ENCODE measurements at places on chromosomes 4 and X.

DNA sequence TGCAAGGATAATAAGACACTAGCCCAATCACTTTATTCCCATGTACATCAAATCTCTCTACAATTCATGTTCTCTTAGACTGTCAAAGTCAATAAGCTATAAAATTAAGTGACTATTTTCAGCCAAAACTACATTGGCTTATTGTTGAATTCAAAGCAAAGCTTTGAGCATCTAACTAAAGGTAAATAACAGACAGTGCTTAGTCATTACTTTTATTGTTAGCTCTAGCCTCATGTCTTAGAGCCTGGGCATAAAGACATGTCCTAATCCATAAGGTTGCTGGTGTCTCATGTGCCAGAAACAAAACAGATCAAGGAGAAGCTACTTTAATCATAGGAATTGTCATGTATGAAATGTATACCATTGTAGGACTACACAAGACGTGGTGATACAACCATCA, 103.1 kb upstream of the UNC5C start:
- DNase-seq: no peak

- no peak for DNase-seq
These were observed 7.4 kb upstream of the FGFRL1 start for GRCh38 chr4:1004071-1004418.

DNA sequence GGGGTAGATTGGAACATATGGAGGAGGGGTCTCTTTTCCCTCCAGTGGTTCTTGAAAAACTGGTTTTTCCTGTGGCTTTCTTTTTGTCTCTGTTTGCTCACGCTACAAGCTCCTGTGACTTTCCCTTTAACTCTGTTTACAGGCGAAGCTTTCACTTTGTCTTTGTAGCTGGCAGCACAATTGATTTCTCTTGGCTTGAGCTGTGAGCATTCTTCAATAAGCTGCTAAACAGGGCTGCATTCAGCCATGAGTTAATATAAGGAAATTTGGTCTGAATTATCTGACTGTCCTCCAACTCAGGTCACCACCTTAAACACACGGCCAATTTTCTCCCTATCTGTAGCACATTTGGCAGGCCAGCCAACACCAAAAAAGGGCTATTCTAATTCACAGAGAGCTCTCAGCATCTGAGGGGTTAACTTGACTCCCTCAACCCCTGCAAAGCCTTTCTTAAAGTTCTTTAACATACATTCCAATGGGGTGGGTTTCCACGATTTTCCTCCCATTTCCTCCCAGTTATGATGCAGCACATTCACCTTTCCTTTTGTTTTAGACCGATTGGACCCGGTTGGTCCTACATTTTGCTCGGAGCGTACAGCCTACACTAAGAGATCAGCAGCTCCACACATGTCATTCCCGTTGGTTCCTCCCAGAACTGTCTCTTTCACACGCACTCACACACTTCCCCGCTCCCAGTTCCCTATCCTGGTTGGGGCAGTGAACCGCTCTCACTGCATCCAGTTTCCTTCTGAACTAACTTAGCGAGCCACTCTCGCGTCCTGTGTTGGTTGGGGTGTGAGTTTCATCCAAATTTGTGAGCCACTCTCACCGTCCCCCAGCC, 45.4 kb downstream of the UGT2A3 start:
- no peak for DNase-seq

- DNase-seq: peak; percentile 50
These were observed 286.2 kb upstream of the TET2 start for GRCh38 chr4:104860238-104861123.

- peak; percentile 27 for DNase-seq
These were observed 57.2 kb upstream of the BEX4 start for GRCh38 chrX:103157496-103158316.

DNA sequence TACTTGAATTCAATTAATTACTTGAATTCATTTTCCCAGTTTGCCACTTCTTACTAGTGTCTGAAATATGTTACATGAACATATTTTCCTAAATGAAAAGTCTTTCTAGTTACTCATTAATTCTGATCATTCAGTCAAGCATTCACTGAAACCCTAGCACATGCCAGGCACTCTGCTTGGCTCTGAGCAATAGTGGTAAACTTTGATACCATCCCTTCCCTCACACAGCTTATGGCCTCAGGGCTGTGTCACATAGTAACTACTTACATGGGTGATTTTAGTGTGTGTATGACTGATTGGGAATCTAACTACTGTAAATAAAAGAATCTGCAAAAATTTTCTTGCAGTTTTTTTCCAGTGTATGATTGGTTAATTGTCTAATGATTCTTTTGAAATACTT, 32.7 kb downstream of the METAP1 start:
- peak; percentile 19 for DNase-seq

DNA sequence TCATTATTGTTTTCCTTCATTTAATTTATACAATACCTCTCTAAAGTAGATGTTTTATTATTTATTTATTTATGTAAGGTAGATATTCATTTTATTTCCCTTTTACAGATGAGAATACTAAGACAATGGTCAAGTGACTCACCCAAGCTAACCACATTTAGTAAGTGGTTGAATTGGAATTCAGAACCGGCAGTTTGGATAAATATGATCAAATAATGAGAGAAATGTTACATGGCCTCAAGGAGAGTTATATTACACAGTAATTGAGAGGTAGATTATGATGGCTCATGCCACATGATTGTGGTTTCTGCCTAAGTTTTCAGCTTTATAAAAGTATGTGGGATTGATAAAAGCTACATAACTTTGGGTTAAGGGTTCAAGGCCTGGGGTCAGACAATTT, 239.4 kb upstream of the BOD1L1 start:
- peak; percentile 28 for DNase-seq

DNA sequence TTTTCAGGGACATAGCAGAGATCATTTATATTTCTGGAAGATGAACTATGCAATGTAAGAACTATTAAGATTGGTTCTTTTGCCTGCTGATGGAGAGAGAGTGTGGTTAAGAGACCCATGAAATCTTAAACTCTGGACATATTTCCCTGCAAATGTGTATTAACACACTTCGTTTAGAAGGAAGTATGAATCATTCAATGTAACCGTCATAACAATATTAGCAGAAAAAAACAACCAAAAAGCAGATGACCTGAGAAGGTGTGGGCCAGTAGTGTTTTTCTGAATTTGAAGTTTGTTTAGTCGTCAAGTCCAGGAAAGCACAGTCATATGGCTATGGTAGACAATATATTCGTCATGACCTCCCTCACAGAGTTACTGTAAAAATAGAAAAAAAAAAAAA, 2.5 kb upstream of the TMPRSS11D start:
- DNase-seq: peak; percentile 44

Measured in fibroblast of skin of right quadriceps (primary cell).